ENCODE measurements at places on chromosomes 6 and 20.
A peak's percentile ranks its signal among the peaks of the same experiment; 100 is the strongest.

DNA sequence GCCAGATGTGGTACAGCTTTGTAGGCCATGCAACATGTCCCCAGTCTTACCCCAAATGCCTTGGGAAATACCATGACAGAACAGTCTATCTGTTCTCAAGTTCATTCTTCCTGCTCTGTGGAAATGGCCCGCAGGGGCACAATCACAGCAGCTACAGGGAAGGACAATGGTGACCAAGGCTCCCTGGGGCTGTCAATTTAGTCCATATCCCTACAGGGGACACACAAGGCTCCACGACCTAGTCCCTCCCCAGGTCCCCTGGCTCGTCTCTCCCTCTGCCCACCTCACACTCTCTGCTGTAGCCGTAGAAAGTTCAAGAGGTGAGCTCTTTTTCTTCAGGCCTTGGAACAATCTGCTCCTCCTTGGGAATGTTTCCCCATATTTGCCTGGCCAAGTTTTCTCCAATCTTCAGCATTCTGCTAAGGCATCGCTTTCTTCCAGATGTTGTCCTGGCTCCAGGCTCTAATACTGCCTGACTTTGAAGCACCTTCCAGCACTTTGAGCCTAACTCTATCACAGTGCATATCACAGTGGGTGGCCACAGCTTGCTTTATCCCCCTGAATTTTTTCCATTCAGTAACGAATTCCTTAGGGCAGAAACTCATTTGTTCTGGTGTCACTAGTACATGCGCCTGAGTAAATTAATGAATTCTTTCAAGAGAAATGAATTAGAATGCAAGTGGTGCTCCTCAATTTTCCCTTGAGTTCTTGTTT lies 92.6 kb downstream of the MAP3K7 start:
- no peak for DNase-seq

GRCh38 chr20:16744178-16744807 lies 3.9 kb upstream of the OTOR start:
- no peak for DNase-seq

- no peak for DNase-seq
These were observed 309.9 kb upstream of the CDYL start for GRCh38 chr6:4466261-4466660.

GRCh38 chr20:33251496-33251895 lies 15.7 kb downstream of the BPIFA1 start:
- DNase-seq: no peak

- DNase-seq: no peak
These were observed 131.6 kb upstream of the TAB2 start for GRCh38 chr6:149185799-149186357.

DNA sequence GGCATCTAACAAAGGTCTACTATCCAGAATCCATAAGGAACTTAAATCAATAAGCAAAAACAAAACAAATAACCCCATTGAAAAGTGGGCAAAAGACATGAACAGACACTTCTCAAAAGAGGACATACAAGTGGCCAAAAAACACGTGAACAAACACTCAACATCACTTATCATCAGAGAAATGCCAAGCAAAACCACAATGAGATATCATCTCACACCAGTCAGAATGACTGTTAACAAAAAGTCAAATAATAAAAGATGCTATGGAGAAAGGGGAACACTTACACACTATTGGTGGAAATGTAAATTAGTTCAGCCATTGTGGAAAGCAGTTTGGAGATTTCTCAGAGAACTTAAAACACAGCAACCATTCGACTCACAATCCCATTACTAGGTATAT lies 19.4 kb upstream of the VNN1 start:
- no peak for DNase-seq

DNA sequence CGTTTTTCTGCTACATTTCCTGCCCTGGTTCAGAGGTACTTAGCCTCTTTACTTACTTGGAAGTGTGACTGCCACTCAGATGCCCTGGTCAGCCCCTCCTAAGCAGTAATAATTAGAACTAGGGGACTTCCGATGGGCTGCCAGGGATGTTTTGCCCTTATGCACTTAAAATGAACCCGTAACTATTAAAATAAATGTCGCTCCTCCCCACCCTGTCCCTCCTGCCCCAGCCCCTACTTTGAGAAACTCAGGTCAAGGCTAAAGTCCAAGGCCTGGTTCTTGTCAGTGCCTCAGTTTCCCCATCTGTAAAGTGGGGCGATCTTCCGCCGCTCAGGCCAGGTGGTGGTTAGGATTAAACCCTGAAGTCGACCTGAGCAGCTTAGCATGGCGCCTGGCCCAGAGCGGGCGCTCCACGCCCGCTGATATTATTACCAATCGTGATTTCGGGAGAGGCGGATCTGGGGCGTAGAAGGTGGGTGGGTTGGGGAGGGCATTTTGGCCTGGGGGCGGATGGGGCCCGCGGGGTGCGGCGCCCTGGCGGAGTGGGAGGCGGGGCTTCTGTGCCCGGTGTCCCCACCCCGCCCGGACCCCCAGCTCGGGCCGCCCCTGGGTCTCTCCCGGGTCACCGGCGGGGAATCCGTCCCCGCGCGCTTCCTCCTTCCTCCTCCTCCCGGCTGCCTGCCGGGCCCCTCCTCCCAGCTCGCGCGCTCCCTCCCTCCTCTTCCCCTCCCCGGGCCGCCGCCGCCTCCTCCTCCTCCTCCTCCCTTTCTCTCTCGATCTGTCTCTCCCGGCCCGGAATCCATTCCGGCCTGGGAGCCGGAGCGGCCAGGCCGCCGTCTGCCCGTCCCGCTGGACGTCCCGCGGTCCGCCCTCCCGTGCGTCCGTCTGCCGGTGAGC lies at the start of gene SRC:
Gene SRC, plus strand, starts transcription at position 802 of the 897 bp plus-strand sequence. CDS start 38,014 bp downstream, outside the sequence.
- peak; percentile 28 for DNase-seq
